ENCODE measurements at places on chromosomes 1 and 21.

DNA sequence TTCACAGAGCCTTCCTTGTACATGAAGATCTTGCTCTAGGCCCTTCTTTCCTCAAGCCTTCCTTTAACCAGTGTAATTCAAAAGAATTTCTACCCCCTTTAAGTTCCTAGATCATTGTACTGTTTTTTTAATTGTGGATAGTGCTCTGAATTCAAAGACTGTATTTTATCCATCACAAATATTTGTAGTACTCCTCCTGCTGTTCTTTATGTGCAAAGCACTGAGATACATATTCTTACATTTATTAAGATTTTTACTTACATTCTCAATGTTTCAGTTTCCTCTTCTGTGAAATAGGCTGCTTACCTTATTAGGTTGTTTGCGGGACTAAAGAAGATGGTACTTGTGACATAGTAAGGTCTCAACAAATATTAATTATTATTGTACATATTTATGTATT is 168.8 kb upstream of the PDE4B start:
- DNase-seq, result no peak

GRCh38 chr1:40404670-40405462 is 31.3 kb downstream of the SMAP2 start:
- DNase-seq, result no peak

DNA sequence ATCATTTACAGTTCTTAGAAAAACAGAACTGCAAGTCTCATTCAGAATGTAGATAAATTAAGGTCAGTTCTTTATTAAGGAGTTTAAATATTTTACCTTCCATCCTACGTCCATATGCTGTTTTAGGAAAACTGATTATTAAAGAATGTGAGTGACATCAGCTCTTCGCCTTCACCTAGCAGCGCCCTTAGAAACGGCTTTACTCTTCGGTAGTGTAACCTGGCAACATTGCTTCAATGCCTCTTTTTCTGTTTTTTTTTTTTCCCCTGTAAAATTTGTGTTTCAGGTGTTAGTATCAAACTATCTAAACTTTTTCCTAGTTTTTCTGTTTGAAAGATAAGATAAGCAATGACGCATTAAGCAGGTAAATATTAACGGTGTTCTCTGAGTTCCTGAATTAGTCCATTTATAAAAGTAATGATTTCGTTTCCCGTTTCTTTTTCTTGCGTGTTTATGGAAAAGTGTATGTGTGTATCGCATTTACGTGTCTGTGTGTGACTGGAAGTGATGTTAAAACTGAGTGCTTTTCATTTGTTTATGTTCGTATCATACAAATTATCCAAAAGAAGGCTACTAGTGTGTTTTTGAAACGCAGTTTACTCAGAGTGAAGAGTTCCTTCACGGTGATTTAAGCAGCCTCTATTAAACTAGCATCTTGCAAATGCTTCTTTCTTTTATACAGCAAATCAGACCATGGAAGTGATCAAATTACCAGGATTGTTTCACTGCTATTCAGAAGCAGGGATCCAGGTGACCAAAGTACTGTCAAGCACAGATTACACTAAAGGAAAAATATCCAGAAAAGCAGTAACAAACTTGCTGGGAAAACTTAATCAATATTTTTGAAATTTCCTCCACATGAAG is 139.0 kb downstream of the SDCCAG8 start:
- DNase-seq, result no peak

- DNase-seq, result no peak
Observed at GRCh38 chr1:228311091-228311490, 95.5 kb downstream of the TRIM11 start.

DNA sequence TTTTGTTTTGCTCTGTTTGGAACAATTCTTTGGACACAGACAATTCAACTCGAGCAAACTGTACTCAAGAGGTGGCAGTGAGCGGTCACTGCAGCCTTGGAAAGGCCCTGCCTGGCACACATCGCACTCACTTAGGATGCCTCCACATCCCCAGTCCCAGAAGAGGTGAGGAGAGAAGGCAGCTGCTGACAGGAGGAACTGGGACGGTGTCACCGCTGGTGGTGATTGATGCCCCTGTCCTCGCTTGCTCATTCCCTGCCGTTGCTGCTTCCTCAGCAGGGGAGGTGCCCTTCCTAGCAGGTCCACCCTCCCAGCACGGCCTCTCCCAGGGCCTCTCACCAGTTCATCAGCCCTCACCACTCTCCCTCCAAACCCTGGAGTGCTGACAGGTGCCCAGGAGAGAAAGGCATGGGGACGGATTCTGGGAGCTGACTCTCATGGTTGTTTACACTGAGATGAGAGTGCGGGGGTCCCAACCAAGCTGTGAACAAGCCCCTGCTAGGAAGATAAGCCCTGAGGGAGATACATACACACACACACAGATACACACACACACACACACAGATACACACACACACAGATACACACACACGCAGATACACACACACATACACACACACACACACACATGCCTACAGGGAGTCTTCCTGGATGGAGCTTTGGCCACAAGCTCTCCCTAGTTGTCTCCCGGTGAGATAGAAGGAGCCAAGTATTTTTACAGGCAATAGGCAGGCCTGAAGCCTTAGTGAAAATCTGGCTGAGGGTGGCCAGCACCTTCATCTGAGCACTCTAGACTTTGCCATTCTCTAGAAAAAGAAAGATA is 101.1 kb downstream of the CDC7 start:
- no peak for DNase-seq

- DNase-seq, result no peak
Observed at GRCh38 chr1:51473331-51474115, 45.5 kb downstream of the EPS15 start.

DNA sequence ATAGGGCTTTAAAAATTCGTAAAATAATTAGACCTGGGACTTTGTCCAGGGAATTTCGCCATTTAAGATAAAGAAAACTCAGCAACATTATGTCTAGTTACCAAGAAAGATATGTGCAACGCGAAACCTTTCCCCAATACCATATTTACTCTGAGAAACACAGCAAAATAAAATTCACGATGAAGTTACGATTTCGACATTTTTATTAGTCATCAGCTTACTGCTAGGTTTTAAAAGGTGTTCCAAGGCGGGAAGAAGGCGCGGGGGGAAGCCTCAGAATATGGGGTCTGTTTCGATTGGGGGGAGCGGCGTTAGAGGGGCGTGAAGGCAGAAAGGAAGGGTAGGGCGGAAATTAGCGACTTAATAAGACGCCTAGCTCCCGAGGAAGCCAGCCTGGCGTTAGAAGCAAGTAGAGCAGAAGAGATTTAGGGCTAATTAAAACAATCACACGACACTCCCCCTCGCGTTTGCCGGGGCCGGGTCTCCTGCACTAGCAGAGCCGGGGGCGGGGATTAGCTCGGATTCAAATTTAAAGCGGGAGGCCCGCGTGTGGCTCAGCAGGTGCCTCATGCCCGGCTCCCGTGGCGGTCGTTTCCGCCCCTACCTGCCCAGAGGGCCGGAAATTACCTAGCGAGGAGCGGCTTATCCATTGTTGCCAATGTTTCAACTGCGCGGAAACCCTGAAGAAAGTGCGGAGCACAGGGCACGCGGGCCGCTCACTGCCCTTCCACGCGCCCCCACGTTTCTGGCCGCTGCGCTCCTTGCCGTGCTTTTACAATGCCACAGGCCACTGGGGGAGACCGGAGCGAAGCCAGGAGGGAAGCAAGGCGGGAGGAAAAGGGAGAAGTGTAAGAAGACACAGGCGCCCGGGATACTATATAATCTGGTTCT is 795 bp upstream of the POU2F1 start:
- peak; percentile 85 for DNase-seq

DNA sequence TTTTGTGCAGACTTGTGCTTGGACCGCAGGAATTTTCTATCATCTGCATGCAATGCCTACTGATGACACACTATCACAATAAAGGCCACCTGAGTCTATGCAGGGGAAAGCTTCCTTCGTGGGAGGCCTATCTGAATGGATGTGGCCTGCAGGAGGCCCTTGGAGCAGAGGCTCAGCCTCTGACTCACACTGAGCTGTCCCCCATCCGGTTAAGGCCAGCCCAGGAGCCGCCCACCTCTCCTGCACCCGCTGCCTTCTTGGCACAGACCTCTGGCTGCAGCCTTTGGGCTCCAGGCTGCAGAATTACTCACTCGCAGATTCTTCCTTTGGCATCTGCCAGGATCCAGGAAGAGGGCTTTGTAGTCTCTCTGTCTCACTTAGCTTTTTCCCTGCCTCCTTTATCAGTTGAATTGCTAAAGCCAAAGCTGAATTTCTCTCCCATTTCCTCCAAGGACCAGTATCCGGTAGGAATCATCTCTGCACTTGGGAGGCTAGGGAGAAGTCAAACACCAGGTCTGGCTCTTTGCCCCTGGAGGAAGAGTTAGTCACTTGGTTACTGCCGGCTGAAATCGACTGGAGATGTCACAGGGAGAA is 65.1 kb upstream of the JUN start:
- DNase-seq, result no peak

DNA sequence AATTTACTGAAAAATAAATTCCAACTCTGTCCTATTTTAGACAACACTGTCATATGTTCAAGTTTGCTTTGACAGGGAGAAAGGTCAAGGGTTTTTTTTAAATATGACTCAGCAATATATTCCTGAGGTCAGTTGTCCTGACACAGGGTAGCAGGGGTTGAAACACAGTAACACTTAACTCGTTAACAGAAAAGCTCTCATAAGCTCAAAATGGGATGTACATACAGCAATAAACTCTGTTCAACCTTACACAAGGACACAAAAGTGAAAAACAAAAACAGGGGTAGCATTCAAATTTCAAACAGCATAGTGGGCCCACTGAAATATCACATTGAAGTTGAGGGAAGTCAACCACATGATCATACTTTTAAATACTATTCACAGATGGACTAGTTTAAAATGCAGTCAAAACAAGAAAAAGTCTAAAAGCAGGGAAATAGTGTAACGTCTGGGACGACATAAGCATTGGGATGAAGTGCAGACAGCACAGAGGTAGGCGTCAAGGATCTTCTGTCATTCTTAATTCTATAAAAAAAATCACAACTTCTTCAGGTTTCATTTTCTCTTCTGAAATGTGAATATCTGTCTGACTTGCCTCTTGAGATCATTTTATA is 89.9 kb downstream of the SLC44A5 start:
- DNase-seq, result no peak

- no peak for DNase-seq
Observed at GRCh38 chr1:43214501-43215444, 42.6 kb downstream of the CFAP57 start.

- no peak for DNase-seq
Observed at GRCh38 chr1:223770621-223771315, 58.4 kb downstream of the CAPN2 start.

GRCh38 chr1:157311730-157312081 is 173.5 kb upstream of the ETV3 start:
- DNase-seq, result no peak

DNA sequence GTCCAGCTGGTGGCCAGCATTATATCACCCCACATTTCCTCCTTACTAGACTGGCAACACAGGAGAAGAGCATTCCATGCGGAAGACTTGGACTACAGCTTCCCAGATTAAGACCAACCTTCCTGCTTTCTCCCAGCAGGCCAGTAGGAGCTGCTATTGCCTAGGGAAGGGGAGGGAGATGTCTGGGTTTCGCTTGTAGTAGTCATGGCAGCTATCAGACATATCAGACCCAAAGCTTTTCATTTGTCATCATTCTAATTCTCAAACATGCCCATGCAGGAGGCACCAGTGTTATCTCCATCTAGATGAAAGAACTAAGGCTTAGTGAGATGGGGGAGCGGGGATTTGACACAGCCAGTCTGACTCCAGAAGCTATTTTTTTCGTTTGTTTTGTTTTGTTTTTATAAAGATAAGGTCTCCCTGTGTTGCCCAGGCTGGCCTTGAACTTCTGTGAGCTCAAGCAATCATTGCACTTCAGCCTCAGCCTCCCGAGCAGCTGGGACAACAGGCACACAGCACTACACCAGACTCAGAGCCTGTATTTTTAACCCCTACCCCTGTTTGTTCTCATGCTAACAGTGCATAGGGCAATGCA is 4.5 kb downstream of the PLA2G2A start:
- no peak for DNase-seq

GRCh38 chr1:239742416-239743109 is 349.1 kb upstream of the FMN2 start:
- DNase-seq, result no peak

GRCh38 chr1:171794085-171794484 is 12.6 kb downstream of the METTL13 start:
- peak; percentile 50 for DNase-seq

- no peak for DNase-seq
Observed at GRCh38 chr1:246343937-246344336, 163.1 kb downstream of the SMYD3 start.

DNA sequence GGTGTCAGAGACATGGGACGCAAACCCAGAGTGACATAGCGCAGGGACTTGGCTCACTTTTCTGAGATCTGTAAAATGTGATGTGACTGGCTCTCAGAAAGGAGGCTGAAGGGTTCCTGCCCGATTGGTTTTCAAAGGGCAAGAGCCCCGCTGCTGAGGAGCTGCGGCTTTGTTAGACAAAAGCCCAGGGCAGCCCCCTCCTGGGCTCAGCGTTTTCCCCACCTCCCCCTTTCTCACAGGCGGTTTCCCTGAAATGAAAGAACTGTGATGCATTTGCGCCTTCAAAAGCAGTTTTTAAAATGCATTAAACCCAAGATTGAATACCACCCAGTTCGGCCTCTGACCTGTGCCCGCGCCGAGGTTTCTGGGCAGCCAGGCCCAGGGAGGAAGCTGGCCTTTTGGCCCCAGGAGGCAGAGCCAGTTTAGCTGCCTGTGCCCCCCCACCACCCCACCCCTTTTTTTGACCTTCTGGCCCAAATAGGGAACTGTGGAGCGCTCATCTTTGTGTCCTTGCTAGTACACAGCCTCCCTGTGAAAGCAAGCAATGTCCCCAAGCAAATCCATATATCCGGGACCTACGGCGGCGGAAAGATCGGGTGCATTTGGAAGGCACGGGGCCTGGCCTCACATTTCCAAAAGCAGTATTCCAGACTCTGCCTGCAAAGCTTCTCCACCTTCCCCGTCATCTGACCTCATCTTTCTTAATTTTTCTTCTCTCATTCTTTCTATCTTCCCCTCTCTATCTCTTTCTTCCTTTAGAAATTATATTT is 28.6 kb downstream of the CD247 start:
- DNase-seq, result no peak

DNA sequence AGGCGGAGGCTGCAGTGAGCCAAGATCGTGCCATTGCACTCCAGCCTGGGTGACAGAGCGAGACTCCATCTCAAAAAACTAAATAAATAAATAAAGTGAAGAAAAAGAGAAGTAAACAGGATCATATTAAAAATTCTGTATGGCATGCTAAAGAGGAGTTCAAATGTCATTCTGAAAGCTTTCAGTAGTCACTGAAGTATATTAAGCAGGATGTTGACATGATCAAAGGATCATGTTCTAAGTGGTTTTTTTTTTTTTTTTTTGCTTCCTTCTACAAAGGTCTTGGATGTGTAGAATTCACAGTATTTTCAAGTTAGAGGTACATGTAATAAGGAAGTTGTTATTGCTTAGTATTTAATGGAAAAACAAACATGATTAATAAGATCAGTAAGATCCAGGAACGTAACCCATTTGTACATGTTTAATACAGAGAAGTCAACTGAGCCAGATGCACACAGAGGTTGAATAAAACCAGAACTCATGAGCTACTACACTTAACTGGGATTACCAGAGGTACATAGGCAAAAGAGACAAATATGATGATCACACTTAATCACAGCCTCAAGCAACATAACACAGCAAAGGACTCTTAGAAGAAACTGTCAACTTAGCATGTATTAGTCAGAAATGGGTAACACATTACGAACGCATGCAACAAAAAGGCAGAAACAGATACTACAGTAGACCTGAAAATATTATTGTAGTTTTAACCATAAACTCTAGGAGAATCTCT is 12.2 kb downstream of the CDC42BPA start:
- no peak for DNase-seq
